ENCODE measurements at places on chromosomes 5 and 9.

GRCh38 chr5:38831909-38832308 lies 13.9 kb upstream of the OSMR start:
- no peaks in the 10 kb centered on the region for H3K36me3 ChIP-seq
- H3K4me3 ChIP-seq: no peak overlapping the region
- H3K27me3 ChIP-seq: no peaks in the 10 kb centered on the region
- H3K27ac ChIP-seq: no peak overlapping the region
- no peak for DNase-seq

DNA sequence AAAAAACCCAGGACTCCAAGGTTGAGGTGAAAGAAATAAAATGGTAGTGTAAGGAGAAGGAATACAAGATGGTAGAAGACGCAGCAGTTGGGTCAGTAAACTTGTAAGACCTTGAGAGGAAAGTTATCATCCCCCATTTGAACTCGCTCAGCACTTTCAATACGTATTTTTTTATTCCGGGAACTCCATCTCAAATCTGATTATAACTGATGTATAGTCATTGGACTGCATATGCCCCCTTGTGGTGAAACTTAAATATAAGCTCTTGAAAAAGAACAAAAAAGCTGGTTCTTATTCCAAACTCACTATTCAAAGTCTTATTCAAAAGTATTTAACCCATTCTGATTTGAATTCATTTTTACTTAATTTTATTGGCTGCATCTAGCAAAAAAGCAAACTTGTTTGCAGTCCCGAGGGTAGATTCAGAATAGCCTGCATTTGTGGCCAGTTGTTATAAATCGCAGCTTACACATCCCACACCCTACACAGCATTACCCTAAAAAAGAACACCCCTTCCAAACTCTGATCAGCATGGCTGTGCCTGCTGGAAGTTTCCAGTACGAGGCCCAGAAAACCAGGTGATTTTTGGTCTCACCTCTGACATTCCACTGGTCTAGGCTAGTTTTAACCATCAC lies 118.0 kb downstream of the ESM1 start:
- no peak overlapping the region for H3K27ac ChIP-seq
- DNase-seq: no peak
- no peaks in the 10 kb centered on the region for H3K27me3 ChIP-seq
- H3K4me1 ChIP-seq: no peaks in the 10 kb centered on the region
- no peak overlapping the region for H3K4me3 ChIP-seq

- peaks cover 4% of the 10 kb centered on the region for H3K4me1 ChIP-seq
- H3K27ac ChIP-seq: no peak overlapping the region
- no peak overlapping the region for H3K4me3 ChIP-seq
- no peaks in the 10 kb centered on the region for H3K27me3 ChIP-seq
Measured at GRCh38 chr5:56072863-56073766, 78.4 kb upstream of the IL6ST start.

DNA sequence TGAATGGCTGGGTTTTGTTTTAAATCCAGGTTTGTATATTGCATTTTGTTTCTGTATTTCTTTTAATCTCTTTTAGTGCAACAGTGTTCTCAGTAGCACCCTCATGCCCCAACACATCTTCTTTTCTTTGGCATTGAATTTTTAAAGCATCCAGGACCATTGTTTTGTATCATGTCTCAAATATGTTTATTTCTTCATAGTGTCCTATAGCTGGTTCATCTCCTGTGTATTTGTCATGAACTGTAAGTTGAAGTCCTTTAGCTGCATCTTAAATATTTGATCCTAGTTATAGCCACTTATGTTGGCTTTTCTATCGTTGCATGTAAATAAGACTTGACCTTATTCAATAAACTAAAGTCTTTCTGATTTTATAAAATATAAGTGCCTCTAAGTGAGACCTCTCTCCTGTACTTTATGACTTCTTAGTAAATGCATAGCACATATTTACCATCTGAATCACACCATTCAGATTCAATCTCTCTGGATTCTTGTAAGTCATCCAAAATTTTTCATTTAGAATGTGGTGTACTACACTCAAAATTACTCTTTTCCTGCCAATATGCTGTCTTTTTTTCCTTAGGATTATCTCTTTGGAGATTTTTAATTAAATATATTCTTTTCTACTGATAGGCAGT lies 21.0 kb upstream of the ERCC6L2 start:
- H3K27ac ChIP-seq: no peak overlapping the region
- H3K36me3 ChIP-seq: no peaks in the 10 kb centered on the region

- peak overlapping the region; percentile 70 for H3K4me3 ChIP-seq
- peak overlapping the region; percentile 99 for H3K27ac ChIP-seq
- peaks cover 48% of the 10 kb centered on the region for H3K4me1 ChIP-seq
- no peaks in the 10 kb centered on the region for H3K27me3 ChIP-seq
- no peak for DNase-seq
Measured at GRCh38 chr9:136546697-136547501, 1.1 kb upstream of the NOTCH1 start.

GRCh38 chr5:153559926-153560325 lies 69.5 kb downstream of the GRIA1 start:
- no peaks in the 10 kb centered on the region for H3K4me1 ChIP-seq
- DNase-seq: no peak
- no peak overlapping the region for H3K4me3 ChIP-seq
- no peaks in the 10 kb centered on the region for H3K27me3 ChIP-seq
- H3K36me3 ChIP-seq: no peaks in the 10 kb centered on the region
- no peak overlapping the region for H3K27ac ChIP-seq

DNA sequence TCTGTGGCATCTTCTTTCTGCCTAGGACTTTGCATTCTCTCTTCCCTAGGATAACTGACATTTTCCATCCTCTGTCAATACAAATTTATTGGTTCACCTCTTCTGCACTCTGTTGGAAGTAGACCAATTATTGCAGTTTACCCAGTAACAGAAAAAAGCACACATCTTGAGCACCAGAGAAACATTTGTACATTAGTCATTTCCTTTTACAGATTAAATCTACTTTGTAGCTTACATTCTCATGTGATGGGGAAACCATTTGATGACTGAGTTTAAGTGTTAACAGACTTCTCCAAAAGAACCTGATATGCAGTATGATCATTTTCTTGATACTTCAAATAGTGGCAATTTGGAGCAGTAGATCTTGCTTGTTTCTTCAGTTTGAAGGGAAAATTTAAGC lies 1098.8 kb downstream of the DTWD2 start:
- H3K36me3 ChIP-seq: no peaks in the 10 kb centered on the region
- no peaks in the 10 kb centered on the region for H3K27me3 ChIP-seq
- no peak for DNase-seq
- H3K4me1 ChIP-seq: no peaks in the 10 kb centered on the region
- no peak overlapping the region for H3K4me3 ChIP-seq

- no peaks in the 10 kb centered on the region for H3K27me3 ChIP-seq
- no peaks in the 10 kb centered on the region for H3K4me1 ChIP-seq
- no peak overlapping the region for H3K4me3 ChIP-seq
- no peak overlapping the region for H3K27ac ChIP-seq
- no peaks in the 10 kb centered on the region for H3K36me3 ChIP-seq
- DNase-seq: no peak
Measured at GRCh38 chr5:176774216-176775171, 35.9 kb upstream of the UNC5A start.

DNA sequence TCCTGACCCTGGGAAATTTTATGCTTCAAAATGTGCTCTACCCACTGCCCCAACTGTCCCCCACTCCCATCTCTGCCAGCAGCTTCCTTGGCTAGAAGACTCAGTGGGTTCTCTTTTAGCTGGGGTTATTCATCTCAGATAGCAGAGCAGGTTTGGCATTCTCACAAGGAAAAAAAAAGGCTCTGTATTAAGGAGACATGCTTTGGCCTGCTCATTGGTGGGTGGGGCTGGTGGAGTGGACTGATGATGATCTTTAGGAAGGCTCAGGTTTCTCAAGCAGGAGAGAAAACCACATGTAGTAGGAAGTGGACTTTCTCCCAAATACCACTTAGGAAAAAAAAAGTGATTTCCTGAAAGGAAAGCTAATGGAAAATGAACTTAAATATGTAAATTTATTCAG lies 279.2 kb upstream of the ZNF462 start:
- peaks cover 6% of the 10 kb centered on the region for H3K4me1 ChIP-seq
- DNase-seq: no peak
- no peaks in the 10 kb centered on the region for H3K36me3 ChIP-seq

- H3K4me3 ChIP-seq: no peak overlapping the region
- DNase-seq: no peak
- no peaks in the 10 kb centered on the region for H3K36me3 ChIP-seq
- no peaks in the 10 kb centered on the region for H3K27me3 ChIP-seq
- peaks cover 7% of the 10 kb centered on the region for H3K4me1 ChIP-seq
Measured at GRCh38 chr5:141965071-141965470, 3.8 kb upstream of the RNF14 start.

GRCh38 chr9:15268782-15269181 lies 38.2 kb downstream of the TTC39B start:
- H3K27ac ChIP-seq: no peak overlapping the region
- no peak overlapping the region for H3K4me3 ChIP-seq
- no peak for DNase-seq
- H3K36me3 ChIP-seq: peaks cover 11% of the 10 kb centered on the region

DNA sequence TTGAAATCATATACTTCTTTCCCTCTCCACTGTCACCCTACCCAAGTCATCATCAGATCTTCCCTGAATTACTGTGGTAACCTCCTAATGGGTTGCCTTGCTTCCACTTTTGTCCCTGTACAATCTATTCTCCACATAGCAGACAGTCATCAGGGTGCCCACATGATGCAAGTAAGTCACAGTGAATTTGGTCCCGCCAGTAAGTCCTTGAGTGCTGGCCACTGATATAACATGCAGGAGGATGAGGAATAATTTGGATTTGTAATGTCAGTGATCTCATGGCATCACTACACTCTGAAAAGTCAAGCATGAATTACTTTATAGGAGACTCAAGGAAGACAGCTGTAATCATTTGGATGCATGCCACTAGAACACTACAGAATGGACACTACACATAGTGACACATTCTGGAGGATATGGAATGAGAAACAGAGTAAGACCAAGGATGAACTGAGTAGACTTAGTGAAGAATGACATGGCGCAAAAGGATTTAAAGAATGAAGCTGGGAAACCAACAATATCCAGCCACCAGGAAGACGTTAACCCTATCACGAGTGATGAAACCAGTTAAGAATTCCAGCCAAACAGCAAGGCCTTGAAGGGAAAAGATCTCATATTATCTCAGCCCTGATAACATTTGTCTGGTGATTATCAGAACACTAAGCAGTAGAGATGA lies 28.6 kb downstream of the MARCHF3 start:
- H3K27ac ChIP-seq: no peak overlapping the region
- DNase-seq: no peak
- no peaks in the 10 kb centered on the region for H3K36me3 ChIP-seq
- no peak overlapping the region for H3K4me3 ChIP-seq

DNA sequence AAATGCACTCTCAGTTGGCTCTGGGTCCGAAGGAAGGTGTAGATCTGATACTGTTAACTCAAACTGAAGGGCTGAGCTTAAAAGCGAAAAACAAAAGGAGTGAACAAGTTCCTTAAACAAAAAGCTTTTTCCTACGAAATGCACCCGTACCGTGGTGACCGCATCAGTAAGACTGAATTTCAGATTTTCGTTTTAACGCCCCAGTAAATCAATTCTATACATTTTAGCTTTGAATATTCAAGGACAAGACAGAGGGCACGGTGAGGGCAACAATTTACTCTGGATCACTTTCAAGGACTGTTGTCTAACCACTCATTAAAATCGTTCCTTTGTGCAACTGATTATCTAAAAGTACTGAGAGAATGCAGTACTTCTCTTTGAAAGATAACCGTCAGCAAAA lies 1.9 kb downstream of the HOMER1 start:
- H3K36me3 ChIP-seq: no peaks in the 10 kb centered on the region
- peaks cover 16% of the 10 kb centered on the region for H3K4me1 ChIP-seq
- no peaks in the 10 kb centered on the region for H3K27me3 ChIP-seq
- no peak for DNase-seq
- no peak overlapping the region for H3K27ac ChIP-seq

- no peak for DNase-seq
- no peaks in the 10 kb centered on the region for H3K27me3 ChIP-seq
- H3K4me3 ChIP-seq: no peak overlapping the region
- H3K27ac ChIP-seq: no peak overlapping the region
- peaks cover 39% of the 10 kb centered on the region for H3K4me1 ChIP-seq
Measured at GRCh38 chr9:137275588-137276472, 1.7 kb upstream of the TOR4A start.

DNA sequence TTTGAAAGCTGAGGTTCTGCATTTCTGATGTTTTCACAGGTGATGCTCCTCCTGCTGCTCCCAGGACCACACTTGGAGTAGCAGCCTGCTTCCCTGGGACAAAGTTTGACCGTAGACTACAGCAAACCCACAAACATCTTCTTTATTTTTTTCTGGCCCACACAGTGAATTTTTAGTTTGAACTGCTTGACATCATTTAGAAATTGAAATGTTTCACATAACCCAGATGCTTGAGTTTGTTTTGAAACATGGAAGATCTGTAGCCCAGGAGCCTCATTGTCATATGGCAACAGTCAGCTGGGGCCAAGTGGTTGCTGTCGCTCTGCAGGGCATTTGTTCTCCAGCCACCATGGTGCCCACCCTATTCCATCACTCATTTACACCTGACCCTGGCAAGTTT lies 8.4 kb downstream of the SH3TC2 start:
- no peak for DNase-seq
- H3K27me3 ChIP-seq: no peaks in the 10 kb centered on the region
- H3K36me3 ChIP-seq: no peaks in the 10 kb centered on the region
- H3K4me1 ChIP-seq: peaks cover 6% of the 10 kb centered on the region

DNA sequence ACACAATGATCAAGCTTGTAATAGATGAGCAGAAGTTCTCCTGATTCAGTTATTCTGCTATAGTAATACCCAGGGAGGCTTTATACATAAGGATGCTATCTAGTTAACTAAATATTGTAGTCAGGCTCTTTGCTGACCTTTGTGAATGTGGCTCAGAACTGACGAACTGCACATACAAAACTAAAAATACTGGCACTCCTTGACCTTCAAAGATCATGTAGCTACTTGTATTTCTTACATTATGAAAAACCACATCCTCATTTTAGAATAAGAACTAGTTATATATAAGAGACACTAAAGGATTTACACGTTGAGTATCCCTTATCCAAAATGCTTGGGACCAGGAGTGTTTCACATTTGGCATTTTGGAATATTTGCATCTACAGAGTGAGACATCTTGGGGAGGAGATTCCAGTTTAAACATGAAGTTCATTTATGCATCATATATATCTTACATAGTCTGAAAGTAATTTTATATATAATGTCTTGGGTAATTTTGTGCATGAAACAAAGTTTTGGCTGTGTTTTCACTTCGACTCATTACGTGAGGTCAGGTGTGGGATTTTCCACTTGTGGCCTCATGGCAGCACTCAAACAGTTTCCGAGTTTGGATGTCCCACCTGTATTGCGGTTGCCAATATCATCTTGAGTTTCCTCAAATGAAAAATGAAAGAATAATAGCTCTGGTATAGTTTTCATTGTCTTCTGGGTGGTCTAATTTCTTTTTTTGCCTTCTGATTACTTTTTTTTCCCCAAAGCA lies 58.4 kb upstream of the FBXL7 start:
- H3K27ac ChIP-seq: no peak overlapping the region
- no peak for DNase-seq
- H3K27me3 ChIP-seq: no peaks in the 10 kb centered on the region
- H3K4me1 ChIP-seq: no peaks in the 10 kb centered on the region

GRCh38 chr5:151947931-151948608 lies 23.4 kb upstream of the GLRA1 start:
- H3K27me3 ChIP-seq: no peaks in the 10 kb centered on the region
- H3K4me1 ChIP-seq: no peaks in the 10 kb centered on the region
- no peak for DNase-seq
- no peak overlapping the region for H3K27ac ChIP-seq
- no peaks in the 10 kb centered on the region for H3K36me3 ChIP-seq

- no peaks in the 10 kb centered on the region for H3K4me1 ChIP-seq
- no peak overlapping the region for H3K4me3 ChIP-seq
- H3K27me3 ChIP-seq: no peaks in the 10 kb centered on the region
- no peak overlapping the region for H3K27ac ChIP-seq
- DNase-seq: no peak
- H3K36me3 ChIP-seq: no peaks in the 10 kb centered on the region
Measured at GRCh38 chr5:38071831-38072694, 186.3 kb upstream of the EGFLAM start.

Data from esophagus squamous epithelium (tissue), 5 donors.